ENCODE measurements at places on chromosomes 11 and 22.

DNA sequence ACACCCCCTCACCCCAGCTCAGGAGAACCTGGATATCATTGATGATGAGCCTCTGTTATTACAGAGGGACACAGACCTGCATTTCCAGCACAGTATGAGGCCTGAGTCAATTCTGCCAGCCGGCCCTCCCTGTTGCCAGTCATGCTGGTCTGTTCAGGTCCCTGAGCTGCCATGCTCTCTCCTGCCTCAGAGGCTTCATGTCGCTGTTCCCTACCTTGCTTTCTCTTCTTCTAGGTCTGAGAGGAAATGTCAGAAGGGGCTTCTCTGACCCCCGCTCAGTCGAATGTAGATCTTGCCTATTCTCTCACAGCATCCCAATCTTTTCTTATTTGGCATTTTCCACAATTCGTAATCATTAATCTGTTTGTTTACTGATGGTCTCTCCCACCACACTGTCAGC is 21.8 kb upstream of the ABCC8 start:
- DNase-seq = no peak

DNA sequence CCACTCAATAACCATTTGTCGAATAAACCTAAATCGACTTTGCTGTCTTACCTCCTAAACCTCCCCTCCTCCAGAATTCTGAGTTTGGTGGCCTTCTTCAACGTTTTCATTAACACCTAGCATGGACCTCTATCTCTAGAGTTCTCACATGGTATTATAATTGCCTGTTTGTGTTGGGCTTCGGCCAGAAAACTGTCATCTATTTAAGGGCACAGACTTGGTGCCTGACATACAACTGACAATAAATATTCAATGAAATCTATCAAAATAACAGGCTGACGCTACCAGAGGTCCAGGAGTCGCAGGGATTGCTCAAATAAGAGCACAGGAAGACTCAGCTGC is 687 bp downstream of the ALKBH8 start:
- no peak for DNase-seq

GRCh38 chr22:27885977-27886842 is 32.8 kb downstream of the PITPNB start:
- no peak for DNase-seq

DNA sequence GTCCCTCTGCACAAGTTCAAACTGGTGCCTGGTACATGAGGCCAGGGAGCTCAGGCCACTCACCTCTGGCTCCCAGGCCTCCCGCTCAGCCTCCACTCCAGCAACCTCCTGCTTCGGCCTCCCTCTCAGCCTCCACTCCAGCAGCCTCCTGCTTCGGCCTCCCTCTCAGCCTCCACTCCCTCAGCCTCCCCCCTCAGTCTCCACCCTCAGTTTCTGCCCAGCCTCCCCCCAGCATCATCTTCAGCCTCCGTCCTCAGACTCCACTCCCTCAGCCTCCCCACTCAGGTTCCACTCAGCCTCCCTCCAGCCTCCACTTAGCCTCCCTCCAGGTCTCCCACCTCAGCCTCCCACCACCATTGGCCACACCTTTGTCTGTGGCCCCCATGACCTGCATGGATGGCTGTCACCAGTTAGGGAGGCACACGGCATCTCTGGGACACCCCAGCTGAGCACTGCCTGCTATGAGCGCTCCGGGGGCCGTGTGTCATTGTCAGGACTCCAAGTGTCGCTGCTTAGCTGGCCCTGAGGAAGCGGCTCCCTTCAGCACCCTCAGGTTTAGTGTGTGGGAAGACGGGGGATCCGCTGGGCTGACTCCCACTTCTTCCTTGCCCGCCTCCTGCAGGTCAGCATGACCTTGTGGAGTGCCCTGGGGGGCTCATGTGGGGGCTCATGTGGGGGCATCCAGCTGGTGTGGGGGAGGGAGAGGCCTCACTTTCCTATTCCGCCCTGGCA is 39.0 kb downstream of the GRAMD4 start:
- no peak for DNase-seq

DNA sequence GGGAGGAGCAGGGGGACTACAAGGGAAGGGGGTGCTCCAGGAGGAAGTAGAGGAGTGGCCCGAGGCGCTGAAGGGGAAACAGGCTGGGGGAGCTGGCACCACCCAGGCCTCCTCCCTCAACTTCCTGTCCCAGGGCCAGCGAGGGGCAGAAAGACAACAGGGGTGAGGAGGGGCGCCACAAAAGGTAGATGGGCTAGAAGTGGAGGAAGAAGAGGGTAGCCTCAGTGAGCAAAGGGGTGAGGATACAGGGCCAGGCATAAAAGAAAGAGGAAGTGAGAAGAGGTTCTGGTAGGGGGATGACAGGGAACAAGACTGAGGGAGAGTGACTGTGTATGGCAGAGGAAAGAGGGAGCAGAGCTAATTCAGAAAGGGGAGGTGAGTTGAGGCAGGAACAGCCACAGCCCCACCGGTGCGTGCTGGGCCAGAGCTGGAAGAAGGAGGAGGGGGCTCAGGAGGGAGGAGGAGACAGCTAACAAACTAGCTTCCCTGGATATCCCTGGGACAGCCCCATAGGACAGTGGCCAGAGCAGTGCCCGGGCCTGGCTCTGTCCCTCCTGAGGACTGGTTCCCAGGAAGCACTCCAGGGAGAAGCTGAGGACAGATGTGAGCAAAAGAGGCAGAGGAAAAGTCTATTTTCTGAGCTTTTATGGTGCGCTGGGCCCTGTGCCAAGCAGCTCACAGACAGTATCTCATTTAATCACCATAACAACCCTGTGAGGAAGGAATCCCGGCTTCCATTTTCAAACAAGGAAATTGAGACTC is 8.5 kb downstream of the DCHS1 start:
- DNase-seq = no peak

- no peak for DNase-seq
Observed at GRCh38 chr11:105000797-105001196, 22.2 kb downstream of the CASP5 start.

- DNase-seq = no peak
Observed at GRCh38 chr11:6285019-6285418, 25.4 kb downstream of the CCKBR start.

GRCh38 chr11:131145791-131146190 is 224.6 kb upstream of the NTM start:
- DNase-seq = no peak

- DNase-seq = no peak
Observed at GRCh38 chr22:22395245-22395644, 113.3 kb downstream of the ZNF280B start.

DNA sequence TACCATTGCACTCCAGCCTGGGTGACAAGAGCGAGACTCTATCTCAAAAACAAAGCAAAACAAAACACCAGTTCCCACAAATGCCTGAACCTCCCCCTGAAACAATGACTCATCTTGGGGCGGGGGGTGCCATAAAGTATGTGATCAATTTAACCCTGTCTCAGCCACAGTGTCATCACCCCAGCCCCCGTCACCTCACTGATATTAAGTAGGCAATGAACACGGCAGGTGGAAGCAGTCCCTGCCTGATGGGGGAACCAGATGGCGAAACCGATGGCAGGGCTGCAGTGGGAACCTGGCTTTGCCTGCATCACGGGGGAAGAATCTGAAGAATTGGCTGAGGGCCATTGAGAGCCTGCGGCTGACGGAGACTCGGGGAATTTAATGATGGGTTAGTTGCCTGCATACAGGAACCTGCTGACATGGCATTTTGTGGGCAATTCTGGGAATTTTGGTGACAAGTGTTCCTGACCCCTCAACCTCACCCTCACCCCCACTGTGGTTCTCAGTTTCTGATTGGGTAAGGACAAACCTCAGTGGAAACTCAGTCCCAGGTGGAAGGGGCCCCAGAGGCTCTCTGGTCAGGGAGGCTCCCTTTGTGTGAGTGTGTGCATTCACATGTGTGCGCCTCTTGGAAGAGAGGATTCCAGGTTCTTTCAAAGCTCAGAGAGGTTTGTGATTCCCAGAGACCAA is 39.1 kb upstream of the SHISAL1 start:
- no peak for DNase-seq

- no peak for DNase-seq
Observed at GRCh38 chr11:113556036-113556435, 80.8 kb upstream of the DRD2 start.

DNA sequence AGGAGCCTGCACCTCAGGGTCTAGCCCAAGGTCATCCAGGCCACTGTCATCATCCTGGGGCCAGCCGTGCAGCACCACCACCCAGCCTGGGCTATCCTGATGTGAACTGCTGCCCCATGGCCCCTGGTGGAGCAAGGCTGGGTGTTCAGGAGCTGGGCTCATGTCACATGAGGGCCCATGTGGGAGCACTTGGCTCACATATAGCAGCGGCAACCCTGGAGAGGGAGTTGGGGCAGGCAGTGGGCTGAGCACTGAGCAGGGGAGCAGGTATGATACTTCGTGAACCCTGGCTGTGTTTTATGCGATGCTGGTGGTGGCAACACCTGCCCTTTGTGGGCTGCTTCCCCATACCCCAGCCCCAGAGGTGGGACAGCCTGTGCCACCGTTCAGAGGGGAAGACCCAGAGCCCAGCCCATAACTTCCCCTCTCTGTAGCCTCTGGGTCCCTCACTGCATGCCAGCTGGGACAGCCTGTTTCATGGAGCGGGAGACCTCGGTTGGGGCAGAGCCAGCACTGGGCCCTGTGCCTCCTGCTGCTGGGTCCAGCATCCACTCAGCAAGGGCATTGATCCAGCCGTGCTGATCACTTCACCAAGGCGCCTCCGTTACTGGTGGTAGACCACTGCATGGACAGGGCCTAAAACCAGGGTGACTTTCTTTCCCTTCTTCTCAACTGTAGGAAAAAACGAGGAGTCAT is 62.5 kb upstream of the SUSD2 start:
- no peak for DNase-seq

DNA sequence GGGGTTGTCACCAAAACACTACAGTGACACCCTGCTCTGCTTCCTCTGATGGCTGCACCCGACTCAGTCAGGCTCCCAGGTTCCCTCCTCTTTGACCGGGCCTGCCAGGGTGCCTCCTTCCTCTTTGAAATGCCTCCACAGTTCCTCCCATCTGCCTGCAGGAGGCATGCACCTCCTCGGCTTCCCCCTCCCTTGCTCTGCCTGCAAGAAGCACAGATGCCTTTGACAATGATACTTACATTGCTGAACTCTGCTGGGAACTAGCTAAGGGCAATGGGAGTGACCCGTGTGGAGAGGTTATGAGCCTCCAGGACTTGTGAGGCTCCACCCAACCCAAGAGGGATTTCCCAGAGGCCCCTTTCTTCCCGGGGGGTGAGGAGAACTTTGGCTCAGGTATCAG is 674.1 kb downstream of the OPCML start:
- DNase-seq = no peak

- DNase-seq = no peak
Observed at GRCh38 chr11:120200677-120201076, 10.2 kb upstream of the OAF start.

DNA sequence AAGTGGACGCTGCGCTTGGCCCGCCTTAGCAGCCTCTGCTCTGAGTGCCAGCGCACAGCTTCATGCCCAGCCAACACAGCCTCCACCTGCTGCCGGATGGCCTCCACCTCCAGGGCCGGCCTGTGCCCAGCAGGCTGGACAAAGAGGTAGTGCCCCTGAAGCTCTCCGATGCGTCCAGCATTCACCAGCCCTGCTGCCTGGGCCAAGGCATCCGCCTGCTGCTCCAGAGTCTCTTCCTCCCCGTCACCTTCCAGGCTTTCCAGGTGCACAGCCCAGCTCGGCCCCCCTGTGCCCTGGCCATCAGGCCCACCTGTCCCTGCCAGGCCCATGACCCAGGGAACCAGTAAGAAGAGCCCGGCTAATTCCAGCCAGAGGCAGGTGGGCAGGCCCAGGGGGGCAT is 2.5 kb downstream of the PCSK7 start:
- DNase-seq = no peak
